ENCODE measurements at places on chromosomes 7 and 10.
A peak's percentile ranks its signal among the peaks of the same experiment; 100 is the strongest.

- DNase-seq: no peak
Measured at GRCh38 chr10:717458-717857, 28.0 kb upstream of the DIP2C start.

GRCh38 chr10:7520507-7521485 lies 110.0 kb upstream of the SFMBT2 start:
- no peak for DNase-seq

DNA sequence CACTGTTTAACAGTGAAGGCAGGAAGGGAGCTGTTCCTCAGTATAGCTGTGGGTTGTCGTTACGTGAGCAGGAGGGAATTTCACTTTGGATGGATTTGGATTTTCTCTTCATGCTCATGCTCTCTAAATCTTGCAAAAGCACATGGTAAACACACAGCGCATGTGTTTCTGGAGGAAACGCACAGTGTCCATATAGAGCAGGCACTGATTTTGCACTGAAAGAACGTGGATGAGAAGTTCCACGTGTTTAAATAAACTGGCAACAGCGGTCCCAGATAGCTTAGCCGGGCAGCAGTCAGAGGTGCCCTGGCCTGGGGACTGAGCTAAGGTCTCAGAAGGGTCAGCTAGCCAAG lies 188.6 kb downstream of the MGMT start:
- DNase-seq: no peak

DNA sequence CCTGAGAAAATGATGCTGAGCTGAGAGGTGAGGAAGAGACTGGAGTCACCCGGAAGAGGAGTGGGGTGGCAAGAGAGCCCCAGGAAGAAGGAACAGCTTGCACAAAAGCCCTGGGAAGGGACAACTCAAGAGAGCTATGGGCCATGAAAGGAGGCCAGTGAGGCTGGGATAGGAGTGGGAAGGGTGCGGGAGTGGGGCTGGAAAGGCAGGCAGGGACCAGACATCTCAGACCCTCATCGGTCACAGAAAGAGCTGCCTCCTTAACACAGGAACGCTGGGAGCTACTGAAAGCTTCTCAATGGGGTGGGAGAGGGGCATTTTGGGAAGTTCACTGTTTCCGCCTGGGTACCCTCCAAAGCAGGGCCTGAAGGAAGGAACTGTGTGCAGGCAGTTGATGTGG lies 122.0 kb upstream of the UNC5B start:
- DNase-seq: no peak

- DNase-seq: no peak
Measured at GRCh38 chr7:31073326-31074119, 21.4 kb downstream of the ADCYAP1R1 start.

DNA sequence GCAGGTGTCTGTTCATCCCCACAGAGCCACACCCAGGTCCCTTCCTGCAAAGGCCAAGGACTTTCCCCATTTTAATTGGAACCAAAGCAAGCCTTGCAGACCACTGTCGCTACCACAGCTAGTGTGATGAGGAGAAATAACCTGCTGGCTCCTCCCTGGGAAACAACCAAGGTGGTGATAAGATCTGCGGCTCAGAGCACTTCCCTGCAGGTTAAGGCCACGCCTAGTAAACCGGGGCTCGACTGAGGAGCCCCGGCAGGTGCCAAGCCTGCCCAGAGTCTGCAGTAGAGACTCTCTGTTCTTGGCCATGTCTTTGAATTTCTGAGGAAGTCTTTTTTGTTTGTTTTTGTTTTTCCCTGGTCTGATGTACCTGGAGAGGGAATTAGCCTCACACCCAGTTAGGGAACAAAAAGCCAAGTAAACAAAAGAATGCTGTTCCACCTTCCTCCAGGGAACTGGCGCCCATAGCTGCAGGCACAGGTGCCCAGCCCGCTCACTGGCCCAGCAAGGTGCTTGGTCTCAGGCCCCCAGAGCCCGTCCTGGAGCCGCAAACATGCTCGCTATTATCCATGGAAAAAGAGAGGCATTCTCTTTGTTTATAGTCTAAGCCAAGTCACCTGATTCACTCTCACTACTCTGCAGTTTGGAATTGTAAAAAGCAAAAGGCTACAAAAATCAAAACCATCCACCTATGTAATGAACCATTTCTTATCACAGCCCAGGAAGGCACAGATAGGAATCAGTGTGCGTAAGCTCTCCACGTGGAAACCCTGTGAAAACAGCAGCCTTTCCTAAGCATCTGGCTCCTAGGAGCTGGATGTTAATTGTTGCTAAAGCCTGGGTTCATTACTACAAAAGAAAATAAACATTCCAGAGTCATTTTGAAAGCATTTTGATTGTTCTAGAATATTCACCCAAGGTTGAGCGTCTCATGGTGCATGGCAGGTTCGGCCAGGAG lies 2.7 kb downstream of the GPR146 start:
- DNase-seq: no peak

DNA sequence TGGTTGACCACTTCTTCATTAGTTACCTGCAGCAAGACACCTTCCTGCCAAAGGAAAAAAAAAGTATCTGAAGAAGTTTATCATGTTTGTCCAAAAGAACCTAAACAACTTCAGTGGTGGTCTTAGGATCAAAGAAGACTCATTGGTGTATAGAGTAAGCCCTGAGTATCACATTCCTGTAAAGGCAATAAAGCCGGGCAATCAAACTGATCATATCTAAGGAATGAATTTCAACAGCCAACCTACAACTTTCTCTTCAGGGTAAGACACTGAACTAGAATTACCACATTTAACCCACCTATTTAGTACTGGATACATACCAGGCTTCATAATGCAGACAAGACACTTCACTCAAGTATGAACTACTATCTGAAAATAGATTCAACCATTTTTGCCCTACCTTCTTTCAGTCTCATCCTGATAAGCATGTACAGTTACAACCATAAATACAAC lies 10.1 kb downstream of the HNRNPA2B1 start:
- no peak for DNase-seq

GRCh38 chr7:47253650-47254080 lies 328.2 kb downstream of the TNS3 start:
- peak; percentile 53 for DNase-seq

DNA sequence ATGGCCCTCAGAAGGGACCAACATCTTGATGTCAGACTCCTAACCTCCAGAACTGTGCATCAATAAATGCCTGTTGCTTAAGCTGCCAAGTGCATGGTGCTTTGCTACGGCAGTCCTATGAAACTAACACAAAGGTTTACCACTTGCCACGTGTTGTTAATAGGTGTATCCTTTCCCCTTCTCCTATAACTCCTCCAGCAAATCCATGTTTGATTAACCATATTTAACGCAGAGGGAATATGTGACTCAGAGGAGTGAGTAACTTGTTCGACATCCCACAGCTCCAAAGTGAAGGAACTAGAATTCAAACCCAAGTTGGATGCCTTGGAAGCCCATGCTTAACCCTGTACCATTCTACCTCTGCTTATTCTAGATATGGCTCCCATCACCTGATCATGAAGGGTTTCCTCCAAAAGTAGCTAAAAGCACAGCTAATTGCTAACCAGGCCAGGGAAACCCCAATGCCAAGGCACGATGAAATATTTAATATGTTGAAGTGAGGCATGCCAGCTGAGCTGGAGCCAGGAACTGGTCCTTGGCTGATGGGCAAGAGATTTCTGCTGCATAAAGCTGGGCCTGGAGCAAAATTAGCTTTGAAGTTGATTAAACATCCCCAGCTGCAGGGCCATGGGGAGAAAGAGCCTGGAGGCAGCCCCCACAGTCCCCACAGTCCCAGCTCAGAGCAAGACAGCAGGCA lies 131.9 kb downstream of the C10orf90 start:
- no peak for DNase-seq

DNA sequence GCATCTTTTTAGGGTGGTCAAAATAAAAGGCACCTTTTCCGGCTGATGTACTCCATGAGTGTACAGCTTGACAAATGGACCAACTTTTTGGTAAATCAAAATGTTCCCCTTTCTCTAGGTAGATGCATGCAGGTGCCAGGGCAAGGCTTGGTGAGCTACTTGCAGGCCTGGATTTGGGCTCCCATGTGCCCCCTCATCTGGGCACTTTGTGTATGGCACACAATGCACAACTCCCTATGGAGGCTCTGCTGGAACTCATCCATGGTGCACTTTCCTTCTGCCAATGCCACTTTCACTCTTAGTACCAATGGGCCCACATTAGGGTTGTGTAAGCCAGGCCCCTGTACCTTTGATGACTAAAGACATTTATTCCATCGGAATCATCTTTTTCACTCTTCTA lies 300.8 kb downstream of the SDHAF3 start:
- DNase-seq: no peak

DNA sequence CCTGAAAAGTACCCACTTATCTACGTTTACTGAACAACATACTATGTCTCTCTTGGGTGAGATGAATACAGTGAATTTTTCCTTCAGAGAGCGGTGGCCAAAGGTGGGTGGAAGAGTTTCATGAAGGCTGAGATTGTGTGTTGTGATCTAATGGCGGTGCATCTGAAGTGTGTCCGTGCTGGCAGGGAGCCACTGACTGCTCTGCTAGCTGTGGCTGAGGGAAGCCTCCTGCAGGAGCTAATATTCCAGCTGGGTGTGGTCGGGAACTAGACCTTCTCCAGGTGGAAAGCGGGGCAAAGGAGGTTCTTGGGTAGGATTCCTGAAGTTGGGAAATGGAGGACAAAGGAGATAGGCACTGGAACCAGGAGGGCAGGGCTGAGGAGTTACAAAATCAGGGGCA lies 69.2 kb upstream of the GRB10 start:
- no peak for DNase-seq

DNA sequence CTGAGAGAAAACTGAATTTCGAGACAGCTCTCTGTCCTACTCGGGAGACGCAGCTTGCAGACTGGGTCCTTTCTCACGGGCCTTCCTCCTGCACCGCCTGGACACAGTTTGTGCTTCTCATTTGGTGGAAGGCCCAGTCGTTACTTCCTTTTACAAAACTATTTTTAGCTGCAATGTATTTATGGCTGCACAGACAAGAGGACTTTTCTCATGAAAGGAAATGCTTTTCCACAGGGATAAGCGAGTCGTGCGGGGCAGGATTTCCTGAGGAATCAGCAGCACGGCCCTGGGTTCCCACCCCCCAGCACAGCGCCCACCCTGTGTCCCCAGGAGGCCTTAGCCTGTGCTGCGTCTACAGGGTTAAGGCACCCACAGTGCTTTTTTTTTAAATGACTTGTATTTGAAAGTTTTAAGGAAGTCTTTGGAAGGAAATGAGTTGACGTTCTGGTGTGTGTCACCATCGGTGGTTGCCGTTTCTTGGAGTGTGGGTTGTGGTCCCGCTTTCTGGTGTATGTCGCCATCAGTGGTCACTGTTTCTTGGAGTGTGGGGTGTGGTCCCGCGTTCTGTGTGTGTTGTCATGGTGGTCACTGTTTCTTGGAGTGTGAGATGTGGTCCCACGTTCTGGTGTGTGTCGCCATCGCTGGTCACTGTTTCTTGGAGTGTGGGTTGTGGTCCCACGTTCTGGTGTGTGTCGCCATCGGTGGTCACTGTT lies 50.9 kb downstream of the INPP5A start:
- no peak for DNase-seq

DNA sequence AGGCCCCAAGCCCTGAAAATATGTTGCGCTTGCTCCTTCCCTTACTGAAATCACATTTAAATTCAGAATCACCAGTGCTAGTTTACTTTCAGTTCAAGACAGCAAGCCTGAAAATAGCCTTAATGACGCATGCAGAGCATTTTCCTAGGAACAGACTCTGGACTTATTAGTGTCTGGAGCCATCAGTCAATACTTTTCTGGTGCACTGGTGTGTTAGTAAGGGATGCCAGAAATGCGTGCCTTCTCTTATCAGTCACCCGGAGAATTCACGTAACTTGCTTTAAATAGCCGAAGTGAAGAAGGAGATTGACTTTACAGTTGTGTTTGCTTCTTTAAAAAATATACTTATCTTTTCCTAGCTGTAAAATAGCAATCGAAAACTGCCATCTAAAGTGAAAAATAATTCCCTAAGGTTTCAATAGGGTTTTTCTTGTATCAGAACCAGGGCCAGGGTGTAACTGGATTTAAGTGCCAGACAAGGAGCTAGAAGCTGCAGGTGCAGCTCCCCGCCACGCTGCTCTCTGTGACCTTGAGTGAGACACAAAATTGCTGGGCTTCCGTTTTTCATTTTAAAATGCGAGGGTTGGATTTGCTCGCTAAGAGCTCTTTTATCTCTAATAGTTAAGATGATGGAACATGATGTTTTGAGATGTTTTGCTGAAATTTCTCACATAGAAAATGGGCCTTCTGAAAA lies 177.8 kb downstream of the NSUN6 start:
- no peak for DNase-seq

- no peak for DNase-seq
Measured at GRCh38 chr7:108372618-108373017, 83.6 kb downstream of the NRCAM start.

All from hematopoietic multipotent progenitor cell (in vitro differentiated cells).